Central memory CD8-positive, alpha-beta T cell (primary cell): ENCODE measurements at places on chromosomes 2 and 18.

GRCh38 chr2:106020032-106020431, 174.1 kb downstream of the UXS1 start:
- no peak for DNase-seq

GRCh38 chr18:62954366-62954765, 239.0 kb downstream of the PHLPP1 start:
- DNase-seq, result no peak

DNA sequence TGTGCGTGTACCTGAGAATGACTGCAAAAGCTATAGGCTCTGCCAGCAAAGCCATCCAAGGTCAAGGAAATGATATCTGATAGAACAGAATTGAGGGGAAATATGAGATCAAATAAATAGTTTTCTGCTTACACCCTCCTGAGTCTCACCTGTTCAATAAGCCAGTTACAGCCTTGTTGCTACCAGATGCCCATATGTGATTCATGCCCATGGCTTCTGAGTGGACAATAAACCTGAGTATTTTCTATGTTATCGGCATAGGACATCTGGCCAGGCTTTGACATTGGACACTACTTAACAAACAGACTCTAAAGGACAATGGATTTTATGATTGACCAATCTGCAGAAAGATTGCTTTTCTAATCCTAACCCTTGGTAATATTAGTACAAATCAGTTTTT, 297.9 kb downstream of the LRATD1 start:
- DNase-seq, result no peak

DNA sequence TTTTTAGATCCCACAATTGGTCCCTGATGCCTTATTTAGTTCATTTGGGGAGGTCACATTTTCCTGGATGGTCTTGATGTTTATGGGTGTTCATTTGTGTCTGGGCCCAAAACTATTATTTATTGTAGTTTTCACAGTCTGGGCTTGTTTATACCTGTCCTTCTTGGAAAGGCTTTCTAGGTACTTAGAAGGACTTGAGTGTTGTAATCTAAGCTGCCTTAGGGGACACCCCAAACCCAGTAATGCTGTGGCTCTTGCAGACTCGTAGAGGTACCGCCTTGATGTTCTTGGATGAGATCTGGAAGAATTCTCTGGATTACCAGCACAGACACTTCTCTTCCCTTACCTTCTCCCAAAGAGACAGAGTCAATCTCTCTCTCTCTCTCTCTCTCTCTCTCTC, 25.0 kb upstream of the ITSN2 start:
- DNase-seq, result no peak
